Right kidney (tissue), 9 donors: ENCODE measurements at places on chromosomes 7 and 10.

GRCh38 chr10:50544095-50544856 lies 79.5 kb downstream of the SGMS1 start:
- no peak for DNase-seq

- no peak for DNase-seq
Observed at GRCh38 chr7:78212476-78213060, 414.0 kb downstream of the PHTF2 start.

DNA sequence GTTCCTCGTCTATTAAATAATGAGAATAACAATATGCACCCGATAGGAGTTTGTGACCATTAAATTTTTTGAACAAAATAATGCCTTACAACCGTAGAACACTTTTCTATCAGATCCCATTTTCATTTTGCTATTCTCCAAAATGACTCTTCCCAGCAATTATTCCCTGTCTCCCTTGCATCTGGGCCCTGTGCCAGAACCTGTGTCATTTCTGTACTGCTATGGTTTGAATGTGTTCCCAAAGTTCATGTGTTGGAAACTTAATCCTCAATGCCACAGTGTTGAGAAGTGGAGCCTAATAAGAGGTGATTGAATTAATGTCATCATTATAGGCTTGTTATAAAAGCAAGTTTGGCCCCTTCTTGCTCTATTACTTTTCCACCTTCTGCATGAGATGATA lies 33.2 kb upstream of the SMNDC1 start:
- DNase-seq, result no peak

DNA sequence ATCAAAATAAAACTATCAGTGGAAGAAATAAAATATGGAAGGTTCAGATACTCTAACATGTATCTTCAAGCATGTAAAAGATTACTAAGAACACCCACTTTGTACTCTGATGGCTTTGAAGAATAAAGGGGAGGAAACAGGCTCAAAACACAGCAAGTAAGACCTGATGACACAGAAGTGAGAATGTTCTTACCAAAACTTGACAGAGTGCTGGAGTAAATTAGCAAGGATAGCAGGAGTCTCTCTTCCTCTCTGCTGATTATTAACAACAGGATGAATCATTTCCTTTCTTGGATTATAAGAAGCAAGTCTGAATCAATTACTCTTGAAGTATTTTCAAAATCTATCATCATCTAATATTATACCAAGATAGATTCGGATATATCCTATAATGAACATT lies 47.5 kb downstream of the GLI3 start:
- DNase-seq, result no peak

DNA sequence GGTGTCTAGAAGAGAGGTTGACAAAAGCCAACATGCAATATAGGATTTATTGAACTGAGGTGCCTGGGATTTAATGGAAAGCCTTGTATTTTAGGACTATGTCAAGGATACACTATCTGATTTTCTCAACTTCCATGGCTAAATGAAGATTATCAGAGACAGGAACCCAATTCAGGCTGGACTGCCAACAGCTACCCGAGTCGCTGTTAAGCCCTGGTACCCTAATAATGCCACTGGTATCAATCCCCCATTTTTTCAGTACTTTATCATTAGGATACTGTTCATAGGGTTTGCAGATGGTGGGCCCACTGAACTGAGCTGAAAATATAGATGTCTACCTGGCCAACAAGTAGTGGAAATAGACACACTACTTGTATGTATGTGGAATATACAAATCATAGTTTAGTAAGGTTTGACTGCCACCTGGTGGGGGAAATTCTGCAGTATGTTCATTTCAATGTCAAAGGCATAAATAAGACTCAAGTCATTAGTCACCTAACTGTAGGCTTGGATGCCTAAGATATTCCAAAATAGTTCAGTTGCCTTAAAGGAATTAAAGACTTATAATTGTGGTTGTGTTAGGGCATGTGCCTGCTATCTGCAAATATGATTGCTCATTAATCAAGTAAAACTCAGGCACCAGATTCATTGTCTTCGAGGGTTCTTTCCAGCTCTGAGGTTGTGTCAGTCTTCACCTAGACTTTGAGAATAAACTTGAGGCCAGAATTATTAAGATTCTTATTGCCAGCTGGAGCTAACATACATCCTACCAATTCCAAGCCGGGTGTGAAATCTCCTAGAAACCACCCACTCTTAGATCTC lies 34.1 kb upstream of the NOBOX start:
- peak; percentile 18 for DNase-seq

GRCh38 chr10:102627736-102628293 lies 16.5 kb upstream of the TRIM8 start:
- peak; percentile 64 for DNase-seq

DNA sequence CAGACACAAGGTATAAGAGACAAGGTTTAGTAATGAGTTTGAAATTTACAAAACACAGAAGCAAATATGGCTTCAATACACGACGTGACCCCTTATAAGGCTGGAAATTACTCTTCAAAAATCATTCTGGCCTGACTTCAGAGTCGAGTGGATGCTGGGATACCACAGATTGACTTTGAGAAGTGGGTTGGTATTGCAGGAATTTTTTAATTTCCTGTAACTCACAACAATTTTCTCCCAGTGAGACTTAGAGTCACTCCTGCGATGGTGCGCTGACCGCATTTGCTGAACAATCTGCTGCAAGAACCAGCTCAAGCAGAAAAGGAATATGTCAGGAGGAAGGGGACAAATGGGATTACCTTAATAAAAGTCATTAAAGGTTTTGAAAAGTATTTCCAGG lies 132.1 kb downstream of the EMX2 start:
- DNase-seq, result no peak

GRCh38 chr10:734481-734880 lies 45.0 kb upstream of the DIP2C start:
- DNase-seq, result no peak
